ENCODE measurements at places on chromosomes 2 and 18.

GRCh38 chr2:6228251-6228650 is 536.1 kb downstream of the SOX11 start:
- DNase-seq = no peak

- DNase-seq = no peak
Measured at GRCh38 chr2:234032279-234032856, 18.1 kb upstream of the SPP2 start.

GRCh38 chr2:162277381-162277780 is 34.1 kb upstream of the FAP start:
- no peak for DNase-seq

DNA sequence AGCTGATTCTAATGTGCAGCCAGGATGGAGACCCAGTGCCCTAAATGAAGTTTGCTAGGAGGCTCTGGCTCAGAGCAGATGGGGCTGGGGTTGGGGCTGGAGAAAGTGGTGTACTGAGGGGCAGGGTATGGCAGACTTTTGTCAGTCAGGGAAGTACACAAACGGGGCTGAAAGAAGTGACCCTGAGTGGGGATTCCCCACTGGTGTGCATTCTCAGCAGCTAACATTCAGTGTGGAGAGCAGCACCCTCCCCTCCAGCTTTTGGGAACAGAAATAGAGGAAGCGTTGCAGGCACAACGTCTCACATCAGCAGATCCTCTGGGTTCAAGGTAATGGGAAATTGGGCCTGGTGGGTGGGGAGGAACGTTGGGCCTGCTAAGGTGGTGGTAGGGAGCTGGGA is 89.1 kb upstream of the GCFC2 start:
- DNase-seq = no peak

DNA sequence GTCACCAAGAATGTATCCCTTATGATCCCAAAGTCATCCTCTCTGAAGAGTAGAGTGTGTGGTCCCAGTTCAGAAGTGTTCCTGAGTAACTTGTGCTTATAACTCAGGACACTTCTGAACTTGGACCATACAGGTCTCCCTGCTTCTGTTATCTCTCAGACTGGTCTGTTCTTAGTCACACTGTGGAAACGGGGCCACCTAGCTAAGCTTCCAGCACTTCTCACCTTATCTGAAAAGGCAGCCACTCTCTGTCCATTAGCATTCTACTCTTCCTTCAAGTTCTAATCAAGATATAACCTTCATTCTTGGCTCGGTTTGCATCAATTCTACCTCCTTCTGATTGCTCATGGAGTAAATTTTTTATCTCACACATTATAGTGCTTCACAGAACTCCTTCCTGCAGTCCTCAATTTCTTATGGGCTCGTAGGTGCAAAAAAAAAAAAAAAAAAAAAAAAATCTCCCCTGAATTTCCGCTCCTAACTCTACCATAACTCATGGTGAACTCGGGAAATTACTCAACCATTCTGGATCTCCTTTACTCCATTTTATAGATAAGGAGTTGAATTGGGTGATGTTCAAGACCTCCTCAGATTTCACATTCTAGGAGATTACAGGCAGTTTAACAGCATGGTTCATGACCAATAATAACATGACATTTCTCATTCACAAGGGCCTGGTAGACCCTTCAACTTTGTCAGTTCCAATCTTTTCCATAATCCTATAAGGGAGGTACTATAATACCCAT is 108.4 kb downstream of the TACR1 start:
- no peak for DNase-seq

DNA sequence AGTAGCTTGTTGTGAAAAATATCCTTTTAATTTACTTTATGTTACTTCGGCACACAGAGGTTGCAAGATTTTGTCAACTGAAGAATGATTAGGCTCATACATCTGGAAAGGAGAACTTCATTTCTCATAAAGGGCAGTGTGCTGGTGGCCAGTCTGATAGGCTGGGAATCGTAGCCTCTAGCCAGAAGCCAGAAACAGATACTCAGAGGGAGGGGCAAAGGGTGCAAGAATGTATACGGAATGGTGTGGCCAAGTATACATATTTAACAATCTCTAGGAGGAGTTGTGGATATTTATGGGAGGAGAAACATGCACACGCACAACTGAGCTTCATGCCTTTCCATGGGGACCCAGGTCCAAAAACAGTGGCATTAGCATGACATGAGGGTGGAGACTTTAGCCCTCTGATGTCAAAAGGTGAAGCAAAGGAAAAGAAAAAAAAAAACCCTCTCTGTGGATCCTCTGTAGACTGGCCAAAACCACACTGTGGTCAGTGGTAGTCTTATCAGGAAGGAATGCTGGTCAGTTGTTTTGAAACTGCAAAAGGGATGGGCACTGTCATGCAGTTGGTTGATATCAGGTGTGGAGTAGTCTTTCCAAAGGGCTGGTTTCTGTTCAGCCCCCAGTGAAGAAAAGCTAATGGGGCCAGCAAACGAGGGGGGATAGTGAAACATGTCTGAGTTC is 34.9 kb upstream of the APCDD1 start:
- no peak for DNase-seq

DNA sequence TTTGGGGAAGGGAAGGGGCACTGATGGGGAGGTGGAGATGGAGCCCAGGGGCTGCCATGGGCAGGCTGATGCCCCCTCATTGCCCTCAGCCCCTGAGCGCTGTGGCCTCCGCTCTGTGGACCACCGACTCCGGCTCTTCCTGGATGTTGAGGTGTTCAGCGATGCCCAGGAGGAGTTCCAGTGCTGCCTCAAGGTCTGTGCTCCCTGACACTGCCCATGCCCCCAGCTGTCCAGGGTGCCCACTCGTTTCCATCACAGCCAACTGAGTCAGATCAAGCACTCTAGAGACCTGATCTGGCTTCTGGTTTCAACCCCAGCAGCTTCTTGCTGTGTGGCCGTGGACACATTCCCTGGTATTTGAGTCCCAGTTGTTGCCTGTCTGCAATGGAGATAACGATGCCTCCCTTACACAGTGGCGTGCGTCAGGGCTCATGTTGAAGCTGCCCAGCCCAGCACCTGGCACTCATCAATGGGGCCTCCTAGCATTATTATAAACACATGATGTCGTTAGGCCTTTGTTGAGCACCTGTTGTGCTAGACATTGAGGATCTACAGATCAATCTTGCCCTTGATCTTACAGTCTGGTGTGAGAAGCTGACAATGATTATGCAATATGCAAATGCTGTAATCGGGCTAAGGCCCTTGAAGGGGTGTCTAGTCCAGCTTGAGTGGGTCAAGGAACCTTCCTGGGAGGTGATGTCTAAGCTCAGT is 14.4 kb downstream of the STK11IP start:
- no peak for DNase-seq

- no peak for DNase-seq
Measured at GRCh38 chr18:55549474-55550104, 38.4 kb downstream of the TCF4 start.

DNA sequence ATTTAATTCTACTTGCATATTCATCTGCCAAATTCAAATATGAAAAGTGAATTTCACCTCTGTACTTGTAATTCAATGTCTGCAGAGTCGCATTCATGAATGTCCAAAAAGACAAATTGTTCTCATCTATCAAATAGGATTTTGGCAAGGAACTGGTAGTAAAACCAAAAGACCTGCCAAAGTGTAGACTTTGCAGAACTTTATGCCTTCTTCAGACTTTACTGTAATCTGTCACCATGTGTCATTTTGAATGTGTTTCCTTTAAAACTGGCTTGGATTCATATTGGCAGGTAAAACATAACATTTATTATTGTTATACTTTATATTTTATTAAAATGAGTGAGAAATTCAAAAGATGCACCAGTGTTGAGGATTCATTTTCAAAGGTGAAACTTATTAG is 701.9 kb upstream of the LINC00305 start:
- no peak for DNase-seq

DNA sequence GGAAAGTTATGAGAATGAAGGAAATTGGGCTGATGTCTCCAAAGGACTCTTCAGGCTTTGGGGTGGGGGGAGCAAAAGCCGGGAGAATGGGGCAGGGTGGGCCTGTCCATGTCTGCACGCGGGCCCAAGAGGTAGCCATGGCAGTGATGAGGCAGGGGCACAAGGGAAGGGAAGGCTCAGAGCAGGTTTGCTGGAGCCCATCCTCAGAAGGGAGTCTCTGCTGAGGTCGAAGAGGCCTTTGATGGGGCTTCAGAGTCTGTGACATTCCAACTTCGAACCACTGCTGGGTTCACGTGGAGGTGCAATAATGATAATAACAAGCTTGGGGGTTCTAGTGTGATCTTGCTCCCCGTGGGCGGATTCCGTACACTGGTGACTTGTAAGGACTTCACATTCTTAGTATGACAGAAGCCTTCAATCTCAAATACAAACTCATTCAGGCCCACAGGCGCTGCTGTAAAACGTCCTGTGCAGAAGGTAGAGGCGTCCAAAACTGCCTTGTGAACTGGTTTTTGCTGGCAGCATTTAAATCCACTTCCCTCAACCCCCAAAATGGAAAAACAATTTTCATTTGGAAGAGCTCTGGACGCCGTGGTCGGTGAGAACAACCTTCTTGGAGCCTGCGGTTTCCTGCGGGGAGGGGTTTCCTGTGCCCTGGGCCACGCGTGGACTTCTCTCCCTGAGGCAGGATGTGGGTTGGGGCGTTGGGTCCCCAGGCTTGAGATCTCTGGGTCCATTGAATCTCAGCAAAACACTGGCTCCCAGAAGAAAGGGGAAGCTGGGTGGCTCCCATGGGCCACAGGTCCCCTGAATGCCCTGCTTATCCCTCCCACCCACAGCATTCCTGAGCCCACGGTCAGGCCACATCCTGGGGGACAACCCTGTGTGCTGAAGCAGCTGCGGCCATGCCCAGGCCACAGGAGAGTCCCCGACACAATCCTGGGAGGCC is 151.0 kb downstream of the TPO start:
- peak; percentile 72 for DNase-seq

- no peak for DNase-seq
Measured at GRCh38 chr2:42971947-42972736, 179.8 kb upstream of the HAAO start.

Data from mesenteric fat pad (tissue), 1 donor.